Spinal cord (tissue), 10 donors: ENCODE measurements at places on chromosomes 12 and 14. TPM values are rescaled to one million over a fixed set of nuclear protein-coding genes. Genes with fewer than 3 reads are reported as not detected.

The CCDC197 gene
- total RNA-seq, result not detected

The ASCL4 gene
- total RNA-seq, result 0.30 TPM

The GPATCH2L gene
- total RNA-seq, result 47.3 TPM

The B4GALNT3 gene
- total RNA-seq, result 3.4 TPM

The BICDL1 gene
- total RNA-seq, result 22.3 TPM

The COCH gene
- 17.1 TPM for total RNA-seq

The OR4Q2 gene
- not detected for total RNA-seq

The INHBC gene
- not detected for total RNA-seq

The CEBPE gene
- total RNA-seq, result 1.5 TPM

The GSG1 gene
- 0.59 TPM for total RNA-seq

The GPR84 gene
- 0.33 TPM for total RNA-seq

DNA sequence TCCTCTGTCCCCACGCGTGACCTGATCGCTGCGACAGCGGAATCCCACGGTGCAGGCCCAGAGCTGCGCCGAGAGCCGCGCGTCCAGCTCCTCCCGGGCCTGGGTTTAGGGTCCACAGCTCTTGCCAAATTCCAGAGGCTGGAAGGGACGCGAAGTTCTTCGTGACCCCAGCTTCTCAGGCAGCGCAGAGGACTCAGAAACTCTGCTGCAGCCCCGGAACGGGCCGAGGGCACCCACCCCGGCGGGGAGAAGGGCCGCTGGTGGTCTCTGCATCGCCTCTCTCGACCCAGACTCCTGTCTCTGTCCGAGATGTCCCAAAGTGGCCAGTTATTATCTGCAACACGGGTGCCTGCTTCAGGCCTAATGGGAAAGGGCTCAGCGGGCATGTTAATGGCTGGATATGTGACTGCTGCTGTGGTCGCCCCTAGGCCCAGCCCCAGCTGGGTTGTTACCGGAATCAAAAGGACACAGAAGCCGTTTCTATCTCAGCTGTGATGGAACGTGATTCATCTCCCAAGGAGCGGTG is 236.4 kb downstream of the VRK1 start:
- no peak overlapping the region for H3K27ac ChIP-seq
- peaks cover 8% of the 10 kb centered on the region for H3K27me3 ChIP-seq
- peaks cover 14% of the 10 kb centered on the region for H3K4me1 ChIP-seq
- no peak overlapping the region for H3K4me3 ChIP-seq
- H3K36me3 ChIP-seq, result no peaks in the 10 kb centered on the region

GRCh38 chr12:121806546-121807423 is 3.0 kb downstream of the SETD1B start:
- no peaks in the 10 kb centered on the region for H3K27me3 ChIP-seq
- H3K4me3 ChIP-seq, result peak overlapping the region; percentile 71
- peaks cover 56% of the 10 kb centered on the region for H3K36me3 ChIP-seq
- H3K4me1 ChIP-seq, result peaks cover 50% of the 10 kb centered on the region

DNA sequence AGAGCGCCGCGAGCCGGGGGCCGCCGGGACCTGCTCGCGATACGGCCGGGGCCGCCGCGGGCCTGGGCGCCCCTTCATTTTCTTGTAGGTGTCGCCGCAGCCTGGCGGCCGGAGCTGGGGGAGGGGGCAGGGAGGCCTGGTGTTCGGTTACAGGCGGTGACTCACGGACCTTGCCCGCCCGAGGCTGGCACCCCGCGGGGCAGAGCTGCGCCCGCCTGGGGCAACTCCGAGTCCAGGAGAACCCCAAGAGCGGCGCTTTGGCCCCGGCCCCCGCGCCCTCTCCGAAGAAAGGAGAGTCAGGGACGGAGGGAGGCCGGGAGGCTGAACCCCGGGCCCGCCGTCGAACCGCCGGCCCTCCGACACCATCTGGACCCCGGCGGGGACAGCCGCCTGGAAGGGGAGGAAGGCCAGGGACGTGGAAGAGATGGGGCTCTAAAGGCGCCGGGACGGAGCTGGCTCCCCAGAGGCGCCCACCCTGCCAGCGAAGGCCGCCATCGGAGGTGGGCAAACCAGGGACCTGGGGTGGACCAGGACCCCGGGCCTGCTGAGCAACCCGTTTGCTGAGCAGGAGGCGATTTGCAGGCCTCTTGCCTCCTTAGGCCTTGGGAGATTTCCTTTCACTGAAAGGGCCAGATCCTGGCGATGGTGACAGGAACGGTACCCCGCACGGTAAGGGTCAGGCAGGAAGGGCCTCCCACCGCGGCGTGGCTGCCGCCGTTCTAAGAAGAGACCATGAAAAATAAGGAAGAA is 843 bp upstream of the NUAK1 start:
- no peak for DNase-seq
- peaks cover 33% of the 10 kb centered on the region for H3K4me1 ChIP-seq
- no peaks in the 10 kb centered on the region for H3K36me3 ChIP-seq
- peak overlapping the region; percentile 63 for H3K4me3 ChIP-seq
- H3K27me3 ChIP-seq, result no peaks in the 10 kb centered on the region

DNA sequence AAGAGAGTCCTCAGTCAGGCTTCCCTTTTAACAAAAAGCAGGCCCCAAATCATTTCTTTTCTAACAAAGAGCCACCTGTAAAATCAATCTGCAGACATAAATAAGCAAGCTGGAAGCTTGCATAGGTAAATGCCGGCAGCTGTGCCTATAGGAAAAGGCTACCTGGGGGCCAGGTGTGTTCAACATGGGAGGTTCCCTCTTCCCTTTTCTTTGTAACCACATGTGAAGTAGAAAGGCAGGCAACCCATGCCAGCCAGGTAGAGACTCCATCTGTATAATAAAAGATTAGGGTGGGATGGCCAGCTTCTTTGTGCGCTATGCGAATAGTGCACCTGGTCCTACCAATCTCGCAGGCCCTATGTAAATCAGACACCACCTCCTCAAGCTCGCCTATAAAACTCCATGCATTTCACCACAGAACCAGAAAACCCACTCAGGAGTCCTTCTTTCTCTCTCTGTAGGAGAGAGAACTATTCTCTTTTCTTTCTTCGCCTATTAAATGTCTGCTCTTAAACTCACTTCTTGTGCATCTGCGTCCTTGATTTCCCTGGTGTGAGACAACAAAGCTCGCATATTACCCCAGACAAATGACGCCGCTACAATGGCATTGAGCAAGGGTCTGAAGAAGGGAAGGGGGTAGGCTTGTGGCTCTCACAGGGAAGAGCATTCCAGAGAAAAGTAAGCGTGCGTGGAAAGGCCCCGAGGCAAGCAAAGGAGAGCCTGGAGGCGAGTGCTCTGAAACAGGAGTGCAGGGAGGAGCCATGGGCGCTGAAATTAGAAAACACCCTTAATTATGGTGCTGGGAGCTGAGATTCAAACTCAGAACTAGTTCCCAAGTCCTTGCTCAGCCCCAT is 67.2 kb downstream of the TTC9 start:
- DNase-seq, result no peak
- no peaks in the 10 kb centered on the region for H3K27me3 ChIP-seq

DNA sequence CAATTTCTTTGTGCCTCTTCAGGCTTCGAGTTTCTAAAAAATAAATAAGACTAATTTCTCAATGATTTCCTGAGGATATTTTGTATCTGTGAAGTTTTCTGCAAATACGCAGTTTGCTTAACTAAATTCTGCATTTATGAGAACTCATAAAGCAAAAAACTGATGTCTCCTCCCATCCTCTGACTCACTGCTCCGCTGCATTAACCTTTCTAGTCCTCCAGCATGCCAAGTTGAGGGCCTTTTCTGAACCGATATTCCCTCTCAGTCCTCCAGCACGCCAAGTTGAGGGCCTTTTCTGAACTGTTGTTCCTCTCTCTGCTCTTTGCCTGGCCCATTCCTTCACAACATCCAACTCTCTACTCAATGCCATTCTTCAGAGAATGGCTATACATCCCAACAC is 3.2 kb downstream of the IPO8 start:
- H3K27me3 ChIP-seq, result no peaks in the 10 kb centered on the region
- no peak overlapping the region for H3K4me3 ChIP-seq
- no peak overlapping the region for H3K27ac ChIP-seq

DNA sequence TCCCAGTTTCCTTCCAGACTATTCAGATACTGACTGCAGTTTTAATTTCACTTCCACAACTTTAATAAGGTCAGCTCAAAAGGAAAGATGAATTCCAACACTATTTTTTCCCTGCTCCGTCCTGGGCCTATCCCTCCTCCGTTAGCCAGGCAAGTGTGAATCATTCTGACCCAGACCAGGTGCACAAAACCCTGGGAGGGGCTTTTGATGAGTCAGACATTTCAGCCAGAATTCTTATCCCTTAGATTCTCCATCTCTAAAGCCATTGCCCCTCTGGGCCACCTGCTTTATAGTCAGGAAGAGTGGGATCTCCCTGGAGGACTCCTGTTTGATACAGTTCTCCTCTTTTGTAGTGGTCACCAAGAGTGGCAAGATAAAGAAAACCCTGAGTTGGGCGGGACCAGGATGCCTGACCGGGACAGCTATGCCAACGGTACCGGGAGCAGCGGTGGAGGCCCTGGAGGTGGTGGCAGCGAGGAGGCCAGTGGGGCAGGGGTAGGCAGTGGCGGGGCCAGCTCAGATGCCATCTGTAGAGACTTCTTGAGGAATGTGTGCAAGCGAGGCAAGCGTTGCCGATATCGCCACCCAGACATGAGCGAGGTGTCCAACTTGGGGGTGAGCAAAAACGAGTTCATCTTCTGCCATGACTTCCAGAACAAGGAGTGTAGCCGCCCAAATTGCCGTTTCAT is 2.2 kb downstream of the ZC3H10 start:
- peaks cover 27% of the 10 kb centered on the region for H3K36me3 ChIP-seq
- H3K4me3 ChIP-seq, result no peak overlapping the region
- peaks cover 19% of the 10 kb centered on the region for H3K4me1 ChIP-seq
- no peak for DNase-seq

GRCh38 chr14:92482621-92483319 is 30.8 kb upstream of the RIN3 start:
- H3K36me3 ChIP-seq, result no peaks in the 10 kb centered on the region
- H3K4me1 ChIP-seq, result no peaks in the 10 kb centered on the region
- H3K27me3 ChIP-seq, result no peaks in the 10 kb centered on the region
- no peak for DNase-seq
- H3K4me3 ChIP-seq, result no peak overlapping the region
- no peak overlapping the region for H3K27ac ChIP-seq

GRCh38 chr12:76018111-76018510 is 13.5 kb downstream of the PHLDA1 start:
- DNase-seq, result no peak
- no peak overlapping the region for H3K27ac ChIP-seq
- no peaks in the 10 kb centered on the region for H3K36me3 ChIP-seq
- no peaks in the 10 kb centered on the region for H3K4me1 ChIP-seq
- no peaks in the 10 kb centered on the region for H3K27me3 ChIP-seq
- H3K4me3 ChIP-seq, result no peak overlapping the region

- H3K36me3 ChIP-seq, result no peaks in the 10 kb centered on the region
- DNase-seq, result no peak
- H3K4me3 ChIP-seq, result no peak overlapping the region
- H3K4me1 ChIP-seq, result no peaks in the 10 kb centered on the region
- peaks cover 2% of the 10 kb centered on the region for H3K27me3 ChIP-seq
These were observed 131.1 kb downstream of the PRKCH start for GRCh38 chr14:61452452-61452851.

DNA sequence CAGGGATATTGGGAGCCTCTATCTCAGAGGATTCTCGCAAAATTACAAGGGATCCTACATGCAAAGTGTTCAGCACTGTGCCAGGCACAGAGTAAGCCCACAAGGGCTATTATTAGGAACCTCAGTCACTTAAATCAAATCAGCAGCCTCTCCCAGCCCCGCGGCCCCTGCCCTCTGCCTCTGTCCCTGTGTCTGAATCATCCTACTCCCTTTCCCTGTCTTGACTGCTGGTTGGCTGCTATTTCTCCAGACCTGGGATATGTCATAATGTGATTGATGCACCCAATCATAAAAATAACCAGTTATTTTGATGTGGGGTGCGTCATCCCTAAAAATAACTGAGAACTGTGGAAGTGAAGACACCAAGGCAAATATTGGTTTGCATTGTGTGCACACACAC is 176.3 kb downstream of the KSR2 start:
- no peaks in the 10 kb centered on the region for H3K27me3 ChIP-seq
- no peak for DNase-seq
- H3K27ac ChIP-seq, result no peak overlapping the region
- no peaks in the 10 kb centered on the region for H3K36me3 ChIP-seq
- no peak overlapping the region for H3K4me3 ChIP-seq

DNA sequence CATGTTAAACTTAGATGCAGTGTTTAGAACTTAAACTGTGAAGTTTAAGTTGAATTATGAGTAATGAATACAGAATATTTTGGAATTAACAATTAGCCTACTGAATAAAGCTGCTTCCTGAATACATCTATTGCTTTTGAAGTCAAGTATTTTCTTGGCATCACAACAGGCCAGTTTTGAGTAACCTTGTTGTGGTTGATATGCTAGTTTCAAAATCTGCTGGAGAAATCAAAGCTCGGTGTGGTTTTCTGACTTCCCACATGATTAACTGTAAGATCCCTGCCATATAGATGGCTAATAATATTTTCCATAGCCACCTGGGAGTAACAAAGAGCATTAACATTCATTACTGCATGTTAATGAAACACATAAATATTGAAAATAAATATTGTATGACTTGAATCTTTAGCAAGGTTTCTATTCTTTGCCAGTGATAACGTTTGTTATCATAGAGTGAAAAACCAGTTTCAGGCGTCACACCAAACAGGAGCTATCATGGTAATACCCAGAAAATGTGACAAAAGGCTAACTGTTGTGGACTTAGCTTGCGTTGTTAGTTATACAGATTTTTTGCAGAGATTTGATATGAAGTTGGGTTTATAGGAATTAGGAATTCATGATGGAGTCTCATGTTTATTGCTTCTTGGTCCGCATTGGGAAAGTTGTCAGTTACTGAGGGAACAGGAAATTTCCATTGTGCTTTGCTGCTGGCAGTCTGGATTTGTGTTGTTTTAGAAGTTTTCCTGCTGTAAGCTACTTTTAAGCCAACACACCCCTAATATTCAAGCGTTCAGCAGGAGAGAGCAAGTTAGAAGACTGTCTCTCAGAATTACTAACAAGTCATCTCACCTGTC is 32.1 kb downstream of the PPFIBP1 start:
- peaks cover 21% of the 10 kb centered on the region for H3K4me1 ChIP-seq
- peak overlapping the region; percentile 92 for H3K27ac ChIP-seq
- DNase-seq, result no peak
- H3K36me3 ChIP-seq, result no peaks in the 10 kb centered on the region
- no peak overlapping the region for H3K4me3 ChIP-seq

- no peaks in the 10 kb centered on the region for H3K36me3 ChIP-seq
- DNase-seq, result no peak
- H3K27me3 ChIP-seq, result no peaks in the 10 kb centered on the region
- peaks cover 13% of the 10 kb centered on the region for H3K4me1 ChIP-seq
- no peak overlapping the region for H3K27ac ChIP-seq
- peak overlapping the region; percentile 59 for H3K4me3 ChIP-seq
These were observed 531 bp downstream of the DLGAP5 start for GRCh38 chr14:55190906-55191202.

- no peak overlapping the region for H3K27ac ChIP-seq
- H3K27me3 ChIP-seq, result no peaks in the 10 kb centered on the region
- no peak overlapping the region for H3K4me3 ChIP-seq
- DNase-seq, result peak; percentile 48
- no peaks in the 10 kb centered on the region for H3K4me1 ChIP-seq
- no peaks in the 10 kb centered on the region for H3K36me3 ChIP-seq
These were observed 37.8 kb upstream of the OR4E1 start for GRCh38 chr14:21711360-21711961.
